Esophagus muscularis mucosa (tissue), 4 donors: ENCODE measurements at places on chromosomes 5 and 9. TPM values are rescaled to one million over a fixed set of nuclear protein-coding genes. Genes with fewer than 3 reads are reported as not detected.

The SLC34A1 gene
- total RNA-seq: not detected

The PDCD1LG2 gene
- 2.7 TPM for total RNA-seq

The NPM1 gene
- 647 TPM for total RNA-seq

The PRUNE2 gene
- 728 TPM for total RNA-seq

The ZCCHC9 gene
- total RNA-seq: 20.2 TPM

The CHD1 gene
- 25.8 TPM for total RNA-seq

The SGCD gene
- 24.4 TPM for total RNA-seq

The IFT74 gene
- 15.3 TPM for total RNA-seq

The TERT gene
- total RNA-seq: not detected

The HTR4 gene
- not detected for total RNA-seq

The FAM53C gene
- total RNA-seq: 40.0 TPM

The ZNF300 gene
- total RNA-seq: 3.1 TPM

The SLC4A9 gene
- total RNA-seq: not detected

The PGM5 gene
- 633 TPM for total RNA-seq

The FOXI1 gene
- not detected for total RNA-seq

The SLC6A18 gene
- not detected for total RNA-seq

The ROR2 gene
- 71.8 TPM for total RNA-seq

The SV2C gene
- total RNA-seq: 0.42 TPM

The ZNF474 gene
- 0.33 TPM for total RNA-seq

The LURAP1L gene
- 22.0 TPM for total RNA-seq

The HK3 gene
- 11.6 TPM for total RNA-seq

The ENTREP1 gene
- 30.2 TPM for total RNA-seq

The TMED7 gene
- 183 TPM for total RNA-seq

The INSL4 gene
- total RNA-seq: not detected

The PCDHGA11 gene
- total RNA-seq: 5.8 TPM

The MOB3B gene
- 9.5 TPM for total RNA-seq

The KCNN2 gene
- 7.9 TPM for total RNA-seq
